ENCODE measurements at places on chromosomes 7 and 10.

DNA sequence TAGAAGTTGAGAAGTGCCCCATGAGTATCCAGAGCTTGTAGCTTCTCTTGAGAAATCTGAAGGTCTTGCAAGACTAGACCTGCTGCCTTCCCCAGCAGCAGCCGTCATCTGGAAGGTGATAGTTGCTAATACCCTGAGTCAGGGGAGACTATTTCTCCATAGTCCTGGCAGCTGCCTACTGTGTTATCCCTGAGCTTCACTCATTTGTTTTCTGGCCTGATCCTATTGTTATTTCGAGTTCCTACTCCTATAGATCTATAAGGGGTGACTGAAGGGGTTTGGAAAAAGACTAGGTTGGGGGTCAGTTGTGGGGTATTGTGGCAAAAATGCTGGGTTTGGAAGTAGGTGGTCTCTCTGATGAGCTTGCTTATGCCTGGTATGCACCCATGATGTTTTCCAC lies 297.8 kb downstream of the CNTNAP2 start:
- ATAC-seq = no peak

DNA sequence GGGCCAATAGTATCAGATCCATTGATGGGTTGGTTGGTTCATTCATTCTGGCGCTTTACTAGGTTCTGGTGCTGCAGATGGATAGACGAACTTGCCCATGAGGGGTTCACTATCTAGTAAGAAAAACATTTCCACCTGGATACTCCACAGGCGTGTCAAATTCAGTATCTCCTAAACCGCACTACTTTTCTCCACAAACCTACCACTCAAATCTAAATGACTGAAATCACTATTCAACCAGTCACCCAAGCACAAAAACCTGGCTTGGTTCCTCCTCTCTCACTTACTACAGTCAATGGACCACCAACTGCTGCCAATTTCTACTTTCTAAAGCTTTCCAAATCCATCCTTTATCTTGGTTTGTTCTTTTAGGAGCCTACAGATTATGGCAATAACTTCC lies 572 bp downstream of the AGK start:
- no peak for ATAC-seq

DNA sequence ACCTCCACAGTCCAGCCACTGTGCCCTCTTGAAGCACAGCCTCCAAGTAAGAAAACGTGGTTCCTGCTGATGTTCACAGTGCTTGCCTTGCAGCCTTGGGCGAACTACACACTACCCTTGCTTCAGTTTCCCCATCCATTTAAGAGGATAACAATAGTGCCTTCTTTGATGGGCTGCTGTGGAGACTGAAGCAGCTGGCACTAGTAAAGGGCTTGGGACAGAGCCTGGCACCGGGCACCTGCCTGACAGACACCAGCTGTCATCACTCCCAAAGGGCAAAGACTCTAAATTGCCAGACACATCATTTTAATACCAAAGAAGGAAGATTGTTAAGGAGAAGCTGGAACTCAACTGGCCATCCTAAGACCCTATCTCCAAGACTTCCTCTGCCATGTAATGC lies 3.1 kb upstream of the C10orf90 start:
- ATAC-seq = no peak

- ATAC-seq = no peak
Observed at GRCh38 chr7:76247938-76248337, 46.2 kb downstream of the SRRM3 start.

- ATAC-seq = no peak
Observed at GRCh38 chr10:49837051-49837478, 74.9 kb upstream of the OGDHL start.

DNA sequence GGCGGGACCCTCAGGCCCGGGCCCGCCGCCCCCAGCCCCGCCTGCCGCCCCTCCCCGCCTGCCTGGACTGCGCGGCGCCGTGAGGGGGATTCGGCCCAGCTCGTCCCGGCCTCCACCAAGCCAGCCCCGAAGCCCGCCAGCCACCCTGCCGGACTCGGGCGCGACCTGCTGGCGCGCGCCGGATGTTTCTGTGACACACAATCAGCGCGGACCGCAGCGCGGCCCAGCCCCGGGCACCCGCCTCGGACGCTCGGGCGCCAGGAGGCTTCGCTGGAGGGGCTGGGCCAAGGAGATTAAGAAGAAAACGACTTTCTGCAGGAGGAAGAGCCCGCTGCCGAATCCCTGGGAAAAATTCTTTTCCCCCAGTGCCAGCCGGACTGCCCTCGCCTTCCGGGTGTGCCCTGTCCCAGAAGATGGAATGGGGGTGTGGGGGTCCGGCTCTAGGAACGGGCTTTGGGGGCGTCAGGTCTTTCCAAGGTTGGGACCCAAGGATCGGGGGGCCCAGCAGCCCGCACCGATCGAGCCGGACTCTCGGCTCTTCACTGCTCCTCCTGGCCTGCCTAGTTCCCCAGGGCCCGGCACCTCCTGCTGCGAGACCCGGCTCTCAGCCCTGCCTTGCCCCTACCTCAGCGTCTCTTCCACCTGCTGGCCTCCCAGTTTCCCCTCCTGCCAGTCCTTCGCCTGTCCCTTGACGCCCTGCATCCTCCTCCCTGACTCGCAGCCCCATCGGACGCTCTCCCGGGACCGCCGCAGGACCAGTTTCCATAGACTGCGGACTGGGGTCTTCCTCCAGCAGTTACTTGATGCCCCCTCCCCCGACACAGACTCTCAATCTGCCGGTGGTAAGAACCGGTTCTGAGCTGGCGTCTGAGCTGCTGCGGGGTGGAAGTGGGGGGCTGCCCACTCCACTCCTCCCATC lies 82.7 kb downstream of the PAX2 start:
- no peak for ATAC-seq

DNA sequence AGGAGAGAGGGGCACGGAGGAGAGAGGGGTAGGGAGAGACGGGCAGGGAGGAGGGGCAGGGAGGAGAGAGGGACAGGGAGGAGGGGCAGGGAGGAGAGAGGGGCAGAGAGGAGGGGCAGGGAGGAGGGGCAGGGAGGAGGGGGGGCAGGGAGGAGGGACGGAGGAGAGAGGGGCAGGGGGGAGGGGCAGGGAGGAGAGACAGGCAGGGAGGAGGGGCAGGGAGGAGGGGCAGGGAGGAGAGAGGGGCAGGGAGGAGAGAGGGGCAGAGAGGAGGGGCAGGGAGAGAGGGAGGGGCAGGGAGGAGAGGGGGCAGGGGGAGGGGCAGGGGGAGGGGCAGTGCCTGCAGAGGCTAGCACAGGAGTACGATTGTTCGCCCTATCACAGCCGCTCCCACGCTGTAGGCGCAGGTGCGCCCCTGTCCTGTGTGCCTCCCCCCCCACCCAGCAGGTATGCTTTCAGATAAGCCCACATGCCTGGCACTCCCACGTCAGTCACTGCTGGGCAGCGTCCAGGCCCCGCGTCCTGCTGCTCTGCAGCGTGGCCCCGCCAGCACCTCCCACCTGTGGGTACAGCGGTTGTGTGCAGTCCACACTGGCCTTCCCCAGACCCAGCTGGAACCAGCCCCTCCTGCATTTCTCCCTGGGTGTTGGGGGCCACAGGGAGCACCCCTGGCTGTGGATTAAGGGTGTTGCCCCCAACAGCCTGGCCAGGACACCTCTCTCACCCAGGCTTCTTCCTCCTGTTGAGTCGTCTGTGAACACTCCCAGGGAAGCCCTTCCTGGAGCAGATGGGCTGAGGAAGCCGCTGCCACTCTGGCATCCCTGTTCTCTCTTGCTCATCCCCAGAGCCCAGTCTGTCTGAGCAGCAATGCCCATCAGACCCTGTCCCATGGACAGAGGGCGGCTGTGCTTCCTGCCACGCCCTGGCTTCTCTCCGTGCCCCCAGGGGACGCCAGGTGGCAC lies 10.8 kb downstream of the NKX6-2 start:
- ATAC-seq = no peak

DNA sequence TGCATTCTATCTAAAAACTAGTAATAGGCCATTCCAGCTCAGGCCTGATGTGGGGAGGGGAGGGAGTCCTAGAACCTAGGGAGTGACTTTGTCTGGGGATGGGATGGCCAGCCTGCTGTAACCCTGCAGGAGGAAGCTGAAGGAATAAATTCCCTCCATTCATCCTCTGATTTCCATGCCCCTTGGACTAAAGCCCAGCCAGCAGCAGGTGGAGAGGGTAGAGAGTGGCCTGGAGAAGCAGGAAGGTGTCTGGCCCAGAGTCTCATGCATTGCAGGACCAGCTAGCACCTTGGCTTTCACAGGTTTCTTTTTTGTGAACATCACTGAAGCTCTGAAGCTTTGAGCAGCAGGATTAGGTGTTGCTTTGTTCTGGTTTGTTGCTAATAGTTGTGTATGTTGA lies 32.8 kb upstream of the CDH23 start:
- no peak for ATAC-seq

DNA sequence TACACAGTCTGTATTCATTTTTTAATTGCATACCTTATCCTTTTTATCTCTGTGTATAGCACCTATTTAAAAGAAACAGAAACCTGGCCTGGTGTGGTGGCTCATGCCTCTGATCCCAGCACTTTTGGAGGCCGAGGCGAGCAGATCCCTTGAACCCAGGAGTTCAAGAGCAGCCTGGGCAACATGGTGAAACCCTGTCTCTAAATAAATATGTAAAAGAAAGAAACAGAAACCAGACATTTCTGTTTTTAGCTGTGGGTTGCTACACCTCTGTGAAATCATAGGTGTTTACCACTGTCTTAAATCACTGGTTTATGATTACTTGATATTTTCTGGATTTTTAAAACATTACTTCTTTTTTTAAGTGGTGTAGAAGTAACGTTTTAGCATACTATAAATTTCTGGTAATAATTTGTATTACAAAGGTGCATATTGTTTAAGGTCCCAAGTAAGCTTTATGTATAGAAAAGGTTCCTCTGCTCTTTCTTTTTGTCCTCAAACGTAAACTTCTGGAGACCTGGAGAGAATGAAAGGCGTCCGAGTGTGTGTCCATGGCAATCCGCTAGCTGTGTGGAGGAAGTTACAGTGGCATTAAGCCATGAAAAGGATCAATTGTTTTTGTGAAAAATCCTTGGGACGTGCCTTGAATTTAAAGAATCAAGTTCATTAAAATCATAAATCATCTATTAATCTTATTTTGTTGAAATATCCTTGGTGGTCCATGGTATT lies 41.1 kb downstream of the PTPRZ1 start:
- no peak for ATAC-seq

DNA sequence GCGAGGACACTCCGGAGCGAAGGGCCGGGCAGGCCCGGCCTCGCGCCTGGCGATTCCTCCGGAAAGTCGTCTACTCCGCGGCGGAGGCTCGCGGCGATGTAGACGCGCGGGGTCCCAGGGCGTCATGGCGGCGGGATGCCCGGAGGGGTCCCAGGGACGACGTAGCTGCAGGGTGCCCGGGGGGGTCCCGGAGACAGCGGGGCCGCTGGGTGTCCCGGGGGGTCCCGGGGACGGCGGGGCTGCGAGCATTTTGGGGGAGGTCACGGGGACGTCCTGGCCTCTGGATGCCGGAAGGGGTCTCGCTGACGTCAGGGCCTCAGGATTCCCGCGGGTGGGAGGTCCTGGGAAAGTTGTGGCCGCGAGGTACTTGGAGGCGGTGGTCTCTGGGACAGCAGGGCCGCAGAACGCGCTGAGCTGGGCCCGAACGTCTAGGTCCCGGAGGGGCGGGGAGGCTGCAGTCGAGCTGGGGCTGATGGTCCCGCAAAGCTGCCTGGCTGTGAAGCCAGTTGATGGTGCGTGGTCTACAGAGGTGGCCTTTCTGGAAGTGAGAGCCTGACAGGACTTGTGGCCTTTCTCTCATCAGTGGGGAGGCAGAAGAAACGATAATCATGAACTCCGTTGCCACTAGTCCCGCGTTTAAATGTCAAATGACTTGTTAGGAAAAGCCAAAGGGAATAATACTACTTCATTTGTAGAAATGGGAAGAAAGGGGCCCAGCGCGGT lies 637 bp downstream of the HSPA14 start:
- no peak for ATAC-seq

- ATAC-seq = no peak
Observed at GRCh38 chr10:101040061-101040460, 9.0 kb downstream of the SFXN3 start.

GRCh38 chr10:130362308-130362761 lies 226.1 kb downstream of the GLRX3 start:
- ATAC-seq = no peak

DNA sequence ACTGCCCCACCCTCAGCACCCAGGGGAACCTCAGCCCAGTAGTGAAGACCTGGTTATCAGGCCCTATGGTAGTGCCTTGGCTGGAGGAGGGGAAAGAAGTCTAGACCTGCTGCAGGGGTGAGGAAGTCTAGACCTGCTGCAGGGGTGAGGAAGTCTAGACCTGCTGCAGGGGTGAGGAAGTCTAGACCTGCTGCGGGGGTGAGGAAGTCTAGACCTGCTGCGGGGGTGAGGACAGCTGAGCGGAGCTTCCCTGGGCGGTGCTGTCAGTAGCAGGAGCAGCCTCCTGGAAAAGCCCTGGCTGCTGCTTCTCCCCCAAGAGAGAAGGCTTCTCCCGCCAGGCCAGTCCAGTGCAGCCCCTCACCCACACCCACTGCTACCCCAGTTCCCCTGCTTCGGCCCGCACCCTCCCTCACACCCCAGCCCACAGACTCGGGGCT lies 6.3 kb downstream of the NOS3 start:
- no peak for ATAC-seq

DNA sequence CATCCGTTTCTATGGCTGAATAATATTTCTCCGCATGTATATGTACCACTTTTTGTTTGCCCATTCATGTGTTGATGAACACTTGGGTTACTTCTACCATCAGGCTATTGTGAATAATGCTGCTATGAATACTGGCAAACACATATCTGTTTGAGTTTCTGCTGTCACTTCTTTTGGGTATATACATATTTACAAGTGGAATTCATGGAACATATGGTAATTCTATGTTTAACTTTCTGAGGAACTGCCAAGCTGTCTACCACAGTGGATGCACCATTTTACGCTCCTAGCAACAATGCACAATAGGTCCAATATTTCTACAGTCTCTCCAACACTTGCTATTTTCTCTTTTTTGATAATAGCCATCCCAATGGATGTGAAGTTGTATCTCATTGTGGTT lies 5.5 kb upstream of the ZNF488 start:
- ATAC-seq = no peak

DNA sequence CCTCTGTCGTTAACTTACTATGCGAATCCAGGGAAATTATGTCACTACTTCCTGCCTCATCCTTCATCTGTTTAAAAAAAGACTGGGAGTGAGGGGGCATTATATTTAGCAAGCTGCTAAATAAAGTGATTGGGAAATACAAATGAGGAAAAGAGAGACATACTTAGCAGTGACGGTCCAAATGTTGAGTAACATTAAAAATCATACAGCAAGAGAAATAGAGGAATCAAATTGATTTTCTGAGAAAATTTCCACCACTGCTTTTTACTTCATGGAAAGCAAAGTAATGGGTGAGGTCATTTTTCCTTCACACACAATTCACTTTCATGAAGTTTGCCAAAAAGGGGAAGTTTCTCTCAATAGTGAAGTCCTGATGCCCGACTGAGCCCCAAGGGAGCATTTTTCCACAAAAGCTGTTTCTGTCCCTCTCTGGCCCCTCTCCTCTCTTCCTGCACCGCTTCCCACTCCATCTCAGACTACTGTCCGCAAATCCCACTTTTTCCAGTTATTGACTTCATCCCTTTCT lies 61.9 kb upstream of the ADO start:
- ATAC-seq = peak; percentile 57
